ENCODE measurements at places on chromosomes 4 and X.

DNA sequence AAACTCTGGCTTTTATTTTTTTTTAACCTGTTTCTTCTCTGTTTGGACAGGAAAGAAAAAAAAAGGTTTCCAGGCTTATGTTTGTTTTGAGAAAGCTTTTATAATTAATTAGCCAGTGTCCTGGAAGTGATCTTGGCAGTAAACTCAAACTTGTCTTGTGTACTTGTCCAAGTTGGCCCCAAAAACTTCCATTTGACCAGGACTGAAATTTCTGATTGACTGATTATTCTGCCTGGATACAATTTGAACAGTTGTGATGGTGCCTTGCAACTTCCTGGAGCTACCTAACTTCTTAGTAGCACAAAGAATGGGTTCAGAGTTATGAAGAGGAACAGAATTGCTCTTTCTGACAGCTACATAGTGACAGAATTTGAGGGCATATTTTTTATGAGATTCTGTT lies 62.0 kb downstream of the SLC4A4 start:
- H3K4me3 ChIP-seq = no peak overlapping the region
- no peaks in the 10 kb centered on the region for H3K27me3 ChIP-seq
- no peaks in the 10 kb centered on the region for H3K36me3 ChIP-seq
- no peaks in the 10 kb centered on the region for H3K4me1 ChIP-seq
- DNase-seq = no peak

- no peak overlapping the region for H3K27ac ChIP-seq
- no peaks in the 10 kb centered on the region for H3K27me3 ChIP-seq
- H3K36me3 ChIP-seq = no peaks in the 10 kb centered on the region
- peaks cover 9% of the 10 kb centered on the region for H3K4me1 ChIP-seq
- peak; percentile 4 for DNase-seq
- no peak overlapping the region for H3K4me3 ChIP-seq
Measured at GRCh38 chr4:170227928-170228327, 138.2 kb upstream of the AADAT start.

GRCh38 chr4:123936621-123937043 lies 540.0 kb downstream of the SPRY1 start:
- no peak for DNase-seq
- H3K4me3 ChIP-seq = no peak overlapping the region
- H3K27me3 ChIP-seq = no peaks in the 10 kb centered on the region
- peak overlapping the region; percentile 17 for H3K27ac ChIP-seq
- peaks cover 82% of the 10 kb centered on the region for H3K4me1 ChIP-seq

DNA sequence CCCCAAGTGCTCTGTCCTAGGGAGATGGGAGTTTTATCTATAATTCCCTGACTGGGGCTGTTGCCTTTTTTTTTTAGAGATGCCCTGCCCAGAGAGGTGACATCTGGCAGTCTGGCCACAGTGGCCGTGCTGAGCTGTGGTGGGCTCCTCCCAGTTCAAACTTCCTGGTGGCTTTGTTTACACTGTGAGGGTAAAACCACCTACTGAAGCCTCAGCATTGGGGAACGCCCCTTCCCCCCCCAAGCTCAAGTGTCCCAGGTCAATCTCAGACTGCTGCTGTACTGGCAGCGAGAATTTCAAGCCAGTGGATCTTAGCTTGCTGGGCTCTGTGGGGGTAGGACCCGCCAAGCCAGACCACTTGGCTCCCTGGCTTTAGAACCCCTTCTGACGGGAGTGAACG lies 38.3 kb upstream of the CBLL2 start:
- H3K4me1 ChIP-seq = no peaks in the 10 kb centered on the region
- no peaks in the 10 kb centered on the region for H3K36me3 ChIP-seq
- H3K27me3 ChIP-seq = no peaks in the 10 kb centered on the region
- no peak overlapping the region for H3K27ac ChIP-seq

GRCh38 chr4:37802068-37802666 lies 24.3 kb upstream of the PGM2 start:
- no peak overlapping the region for H3K4me3 ChIP-seq
- H3K27me3 ChIP-seq = no peaks in the 10 kb centered on the region
- peak; percentile 71 for DNase-seq
- H3K36me3 ChIP-seq = no peaks in the 10 kb centered on the region

DNA sequence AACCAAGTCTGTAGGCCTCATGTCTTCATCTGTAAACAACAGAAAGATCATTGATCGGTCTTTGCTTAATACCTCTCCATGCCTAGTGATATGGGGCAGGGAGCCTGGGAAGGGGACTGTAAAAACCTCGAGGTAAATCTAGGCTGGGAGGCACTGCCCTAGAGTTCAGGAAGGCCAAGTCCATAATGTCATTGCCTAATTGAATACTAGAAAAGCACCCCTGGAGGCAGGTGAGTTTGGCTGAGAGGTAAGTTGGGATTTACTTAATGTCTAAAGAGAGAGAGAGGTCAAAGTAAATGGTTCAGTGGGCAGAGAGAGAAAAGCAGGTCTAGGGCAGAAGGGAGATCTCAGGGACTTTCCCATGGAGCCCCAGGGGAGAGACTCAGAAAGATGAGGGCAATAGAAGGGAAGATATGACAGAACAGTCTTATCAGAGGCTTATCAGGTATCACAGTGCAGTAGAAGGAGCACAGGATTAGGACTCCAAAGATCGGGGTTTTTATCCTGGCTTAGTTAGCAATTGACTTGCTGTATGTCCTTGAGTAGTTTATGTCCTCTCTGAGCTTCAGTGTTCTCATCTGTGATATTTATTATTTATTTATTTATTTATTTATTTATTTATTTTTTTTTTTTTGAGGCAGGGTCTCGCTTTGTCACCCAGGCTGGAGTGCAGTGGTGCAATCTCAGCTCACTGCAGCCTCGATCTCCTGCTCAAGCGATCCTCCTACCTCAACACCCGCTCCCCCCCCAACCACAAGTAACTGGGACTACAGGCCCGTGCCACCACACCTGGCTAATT lies 85.2 kb downstream of the SLC16A2 start:
- H3K36me3 ChIP-seq = no peaks in the 10 kb centered on the region
- no peak for DNase-seq
- H3K27me3 ChIP-seq = no peaks in the 10 kb centered on the region
- no peaks in the 10 kb centered on the region for H3K4me1 ChIP-seq

DNA sequence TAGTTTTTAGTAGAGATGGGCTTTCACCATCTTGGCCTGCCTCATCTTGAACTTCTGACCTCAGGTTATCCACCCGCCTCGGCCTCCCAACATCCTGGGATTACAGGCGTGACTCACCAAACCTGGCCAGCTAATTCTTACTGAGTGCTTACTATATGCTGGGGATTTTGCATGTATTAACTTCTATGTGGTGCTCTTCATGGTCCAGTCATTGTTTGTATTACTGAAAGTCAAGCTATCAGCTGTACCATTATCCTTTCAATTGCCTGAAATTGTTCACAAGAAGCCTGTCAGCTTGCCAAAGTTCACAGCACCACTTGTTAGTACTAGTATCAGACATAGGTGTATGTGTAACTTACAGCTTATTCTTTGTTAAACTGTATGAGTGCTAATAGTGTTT lies 1272.1 kb downstream of the ARAP2 start:
- H3K27me3 ChIP-seq = no peaks in the 10 kb centered on the region
- no peaks in the 10 kb centered on the region for H3K36me3 ChIP-seq
- no peak overlapping the region for H3K4me3 ChIP-seq
- H3K4me1 ChIP-seq = no peaks in the 10 kb centered on the region
- DNase-seq = no peak

- peaks cover 35% of the 10 kb centered on the region for H3K36me3 ChIP-seq
- no peak overlapping the region for H3K27ac ChIP-seq
- 0 out of 2 replicates have a peak, but pooled peaks cover 3% of the 10 kb centered on the region for H3K4me1 ChIP-seq
- H3K27me3 ChIP-seq = no peaks in the 10 kb centered on the region
- peak; percentile 79 for DNase-seq
- H3K4me3 ChIP-seq = no peak overlapping the region
Measured at GRCh38 chr4:112604589-112604988, 32.1 kb downstream of the ZGRF1 start.

GRCh38 chrX:31464306-31464915 lies 392.6 kb upstream of the FTHL17 start:
- H3K27me3 ChIP-seq = no peaks in the 10 kb centered on the region
- H3K4me1 ChIP-seq = no peaks in the 10 kb centered on the region
- H3K27ac ChIP-seq = no peak overlapping the region
- DNase-seq = no peak
- no peak overlapping the region for H3K4me3 ChIP-seq
- H3K36me3 ChIP-seq = no peaks in the 10 kb centered on the region

- no peaks in the 10 kb centered on the region for H3K4me1 ChIP-seq
- DNase-seq = peak; percentile 27
- no peaks in the 10 kb centered on the region for H3K27me3 ChIP-seq
- no peak overlapping the region for H3K27ac ChIP-seq
Measured at GRCh38 chr4:14168919-14169318, 541.4 kb upstream of the BOD1L1 start.

DNA sequence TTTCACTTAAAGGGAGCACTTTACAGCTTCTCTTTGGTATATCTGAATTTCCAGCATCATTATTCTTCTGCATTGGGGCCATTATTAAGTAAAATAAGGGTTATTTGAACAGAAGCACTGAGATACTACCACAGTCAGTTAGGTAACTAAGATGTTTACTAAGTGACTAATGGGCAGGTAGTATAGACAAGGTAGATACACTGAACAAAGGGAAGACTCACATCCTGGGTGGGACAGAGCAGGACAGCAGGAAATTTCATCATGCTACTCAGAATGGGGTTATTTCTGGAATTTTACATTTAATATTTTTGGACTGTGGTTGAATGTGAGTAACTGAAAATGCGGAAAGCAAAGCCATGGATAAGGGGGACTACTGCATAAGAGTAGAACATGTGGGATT lies 316.0 kb downstream of the CCSER1 start:
- DNase-seq = no peak
- H3K27me3 ChIP-seq = no peaks in the 10 kb centered on the region
- H3K36me3 ChIP-seq = no peaks in the 10 kb centered on the region
- no peaks in the 10 kb centered on the region for H3K4me1 ChIP-seq
- no peak overlapping the region for H3K4me3 ChIP-seq

- no peaks in the 10 kb centered on the region for H3K27me3 ChIP-seq
- no peaks in the 10 kb centered on the region for H3K36me3 ChIP-seq
- no peak overlapping the region for H3K27ac ChIP-seq
Measured at GRCh38 chr4:37383579-37384229, 139.2 kb downstream of the NWD2 start.

DNA sequence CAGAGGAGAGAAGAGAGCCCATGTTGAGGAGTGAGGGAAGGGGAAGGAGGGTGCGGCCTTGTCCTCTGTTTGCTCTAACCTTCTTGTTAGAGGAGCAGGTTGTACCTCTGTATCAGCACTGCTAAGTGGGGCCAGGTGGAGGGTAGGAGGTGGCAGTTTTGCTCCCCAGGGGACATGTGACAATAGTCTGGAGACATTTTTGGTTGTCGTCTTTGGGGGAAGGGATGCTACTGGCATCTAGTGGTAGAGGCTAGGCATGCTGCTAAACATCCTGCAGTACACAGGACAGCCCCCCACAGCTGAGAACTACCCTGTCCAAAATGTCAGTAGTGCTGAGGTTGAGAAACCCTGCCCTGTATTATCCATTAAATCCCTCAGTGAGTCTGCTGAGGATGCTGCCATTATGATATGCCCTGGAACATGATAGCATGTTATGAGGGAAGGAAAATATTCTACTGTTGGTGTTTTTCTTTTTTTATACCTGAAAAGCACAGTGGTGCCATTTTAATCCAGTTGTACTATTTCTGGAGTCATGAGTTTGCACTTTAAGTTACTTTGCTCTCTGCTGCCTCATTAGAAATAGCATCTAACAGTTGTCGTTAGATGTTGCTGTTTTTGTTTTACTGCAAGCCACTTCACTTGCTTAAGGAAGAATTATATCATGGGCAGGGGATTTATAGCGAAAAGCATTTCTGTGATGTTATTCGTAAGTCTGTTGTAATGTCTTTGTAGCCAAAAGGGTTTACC lies 90.6 kb downstream of the LRP2BP start:
- H3K4me3 ChIP-seq = no peak overlapping the region
- H3K27me3 ChIP-seq = no peaks in the 10 kb centered on the region
- H3K4me1 ChIP-seq = no peaks in the 10 kb centered on the region
- no peaks in the 10 kb centered on the region for H3K36me3 ChIP-seq

DNA sequence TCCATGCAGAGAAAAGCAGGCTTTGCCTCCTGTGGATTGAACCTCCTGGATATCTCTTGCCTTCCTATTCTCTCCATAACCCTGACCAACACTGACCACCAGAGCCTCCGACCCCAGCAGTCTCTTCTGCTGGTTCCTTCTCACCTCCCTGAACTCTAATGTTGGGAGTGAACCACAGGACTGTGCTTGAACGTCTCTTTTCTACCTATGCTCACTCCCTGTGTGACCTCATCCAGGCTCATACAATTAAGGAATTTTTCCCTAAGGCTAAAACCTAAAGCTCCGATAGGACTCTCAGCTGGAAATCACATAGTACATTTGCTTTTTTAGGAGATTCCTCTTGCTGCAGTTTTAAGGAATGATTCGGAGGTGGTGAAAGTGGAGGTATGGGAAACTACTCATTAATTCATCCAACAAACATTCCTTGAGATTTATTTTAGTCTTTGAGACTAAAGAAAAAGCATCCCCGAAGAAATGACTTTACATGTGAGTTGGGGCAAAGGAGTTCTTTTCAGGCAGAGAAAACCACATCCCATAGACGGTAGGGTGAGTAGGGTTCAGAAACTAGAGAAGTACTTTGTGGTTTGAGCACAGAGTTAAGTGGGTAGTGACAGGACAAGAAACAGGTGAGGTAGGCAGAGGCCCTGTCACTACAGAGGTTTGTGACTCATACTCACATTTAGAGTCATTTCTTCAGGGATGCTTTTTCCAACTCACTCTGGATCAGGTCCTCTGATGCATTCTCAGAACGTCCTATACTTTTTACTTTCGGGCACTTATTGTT lies 30.8 kb downstream of the NDNF start:
- no peaks in the 10 kb centered on the region for H3K27me3 ChIP-seq
- no peaks in the 10 kb centered on the region for H3K36me3 ChIP-seq
- no peak overlapping the region for H3K4me3 ChIP-seq
- DNase-seq = peak; percentile 14

DNA sequence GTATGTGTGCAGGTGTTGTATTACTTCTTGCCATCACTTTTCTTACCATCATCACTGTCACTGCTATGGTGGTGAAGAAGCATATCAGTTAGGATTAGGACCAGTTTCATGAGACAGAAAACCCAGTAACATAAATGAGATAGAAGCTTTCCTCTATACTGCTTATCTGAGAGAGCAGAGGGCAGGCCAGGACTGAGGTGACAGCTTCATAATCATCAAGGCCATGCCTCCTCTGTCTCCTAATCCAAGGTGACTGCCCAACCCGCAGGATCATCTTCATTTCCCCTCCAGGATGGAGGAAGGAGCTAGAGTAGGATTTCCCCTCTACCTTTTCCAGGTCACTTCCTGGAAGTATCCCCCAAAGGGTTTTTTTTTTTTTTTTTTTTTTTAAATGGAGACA lies 35.4 kb downstream of the TMEM131L start:
- no peak overlapping the region for H3K4me3 ChIP-seq
- no peak for DNase-seq
- H3K36me3 ChIP-seq = 0 out of 2 replicates have a peak, but pooled peaks cover 3% of the 10 kb centered on the region
- no peak overlapping the region for H3K27ac ChIP-seq

GRCh38 chr4:5781691-5782090 lies 70.7 kb downstream of the EVC start:
- H3K27me3 ChIP-seq = no peaks in the 10 kb centered on the region
- H3K4me3 ChIP-seq = no peak overlapping the region
- no peaks in the 10 kb centered on the region for H3K4me1 ChIP-seq
- no peak overlapping the region for H3K27ac ChIP-seq
- peaks cover 8% of the 10 kb centered on the region for H3K36me3 ChIP-seq
